ENCODE measurements at places on chromosomes 1 and 21.
A peak's percentile ranks its signal among the peaks of the same experiment; 100 is the strongest.

- peak; percentile 65 for DNase-seq
Observed at GRCh38 chr1:236502972-236503639, 20.7 kb upstream of the LGALS8 start.

DNA sequence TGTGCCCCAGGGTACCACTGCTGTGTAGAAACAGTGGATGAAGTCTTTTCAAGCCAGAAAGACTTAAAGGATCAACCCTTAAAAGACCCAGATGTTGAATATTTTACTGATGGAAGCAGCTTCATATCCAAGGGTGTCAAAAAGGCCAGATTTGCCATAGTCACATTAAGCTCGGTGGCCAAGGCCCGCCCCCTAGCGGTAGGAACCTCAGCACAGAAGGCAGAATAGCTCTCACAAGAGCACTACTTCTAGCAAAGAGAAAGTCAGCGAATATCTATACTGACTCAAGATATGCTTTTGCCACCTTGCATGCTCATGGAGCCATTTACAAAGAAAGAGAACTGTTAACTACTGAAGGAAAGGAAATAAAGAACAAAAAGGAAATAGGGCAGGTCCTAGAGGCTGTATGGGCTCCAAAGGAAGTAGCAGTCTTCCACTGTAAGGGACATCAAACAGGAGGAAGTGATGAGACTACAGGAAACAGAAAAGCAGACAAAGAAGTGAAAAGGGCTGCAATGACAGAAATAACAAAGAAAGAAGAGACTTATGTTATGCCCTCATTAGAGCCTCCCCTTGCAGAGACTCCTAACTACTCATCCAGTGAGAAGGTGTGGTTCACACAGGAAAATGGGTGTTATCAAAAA lies 90.5 kb downstream of the LIPI start:
- peak; percentile 30 for DNase-seq

DNA sequence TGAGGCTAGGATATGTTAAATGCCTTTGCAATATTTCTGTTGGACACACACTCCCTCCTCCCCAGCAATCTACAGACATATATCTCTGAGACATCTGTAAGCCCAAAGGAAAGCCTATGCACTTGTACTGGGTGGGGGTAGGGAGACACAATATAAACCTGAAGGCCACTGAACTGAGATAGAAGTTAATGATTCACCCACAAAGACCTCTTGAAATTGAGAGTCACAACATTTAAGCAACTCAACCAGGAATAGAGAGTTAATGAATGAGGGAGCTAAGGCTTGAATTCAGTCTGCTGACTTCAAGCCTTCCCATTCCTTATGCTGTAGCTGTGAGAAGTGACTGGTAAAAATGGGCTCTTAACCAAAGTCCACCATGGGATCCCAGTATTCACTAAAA lies 5.0 kb downstream of the OR10J1 start:
- DNase-seq = no peak

- DNase-seq = peak; percentile 66
Observed at GRCh38 chr21:33109574-33110339, 39.8 kb downstream of the OLIG1 start.

- no peak for DNase-seq
Observed at GRCh38 chr1:155646307-155646706, 36.3 kb downstream of the MSTO1 start.

- DNase-seq = peak; percentile 74
Observed at GRCh38 chr1:8987881-8988617, 38.2 kb downstream of the SLC2A7 start.

DNA sequence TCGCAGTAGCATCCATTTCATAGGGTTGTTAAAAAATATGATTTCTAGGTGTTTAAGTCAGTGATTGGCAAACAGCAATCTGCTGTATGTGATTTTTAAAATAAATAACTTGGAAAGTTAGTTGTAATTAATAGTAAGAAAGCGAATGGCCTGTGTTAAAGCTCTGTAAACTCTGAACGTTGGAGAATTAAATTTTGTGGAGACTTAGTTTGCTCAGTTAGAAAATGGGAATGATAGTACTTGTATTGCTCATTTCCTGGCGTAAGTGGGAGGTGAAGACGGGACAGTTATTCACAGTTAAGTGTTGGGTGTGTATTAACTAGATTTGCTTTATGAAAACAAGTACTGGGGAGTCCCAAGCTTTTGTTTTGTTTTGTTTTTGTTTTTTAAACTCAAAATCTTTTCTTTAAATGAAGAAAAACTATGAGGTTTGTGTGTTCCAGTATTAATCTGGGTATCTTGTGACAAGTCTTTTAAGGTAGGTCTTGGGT lies 995 bp downstream of the CACYBP start:
- no peak for DNase-seq

GRCh38 chr1:22117238-22117637 lies 25.7 kb downstream of the WNT4 start:
- no peak for DNase-seq

All from urothelium cell line (cell line).